ENCODE measurements at places on chromosomes 16 and 17. TPM values are rescaled to one million over a fixed set of nuclear protein-coding genes. Genes with fewer than 3 reads are reported as not detected.

- H3K27ac ChIP-seq: no peak overlapping the region
- DNase-seq: no peak
- H3K36me3 ChIP-seq: no peaks in the 10 kb centered on the region
- no peak overlapping the region for H3K4me3 ChIP-seq
These were observed 4.8 kb upstream of the PIRT start for GRCh38 chr17:10842658-10843057.

SPAG5 gene
- total RNA-seq: 1.5 TPM

- H3K27ac ChIP-seq: no peak overlapping the region
- H3K36me3 ChIP-seq: no peaks in the 10 kb centered on the region
- no peak for DNase-seq
- no peak overlapping the region for H3K4me3 ChIP-seq
- H3K4me1 ChIP-seq: no peaks in the 10 kb centered on the region
These were observed 23.6 kb downstream of the DYNLRB2 start for GRCh38 chr16:80564394-80564793.

C1QL1 gene
- total RNA-seq: not detected

FBXO39 gene
- total RNA-seq: not detected

Measured in gastrocnemius medialis (tissue), 4 donors.